ENCODE measurements at places on chromosomes 12 and 14. TPM values are rescaled to one million over a fixed set of nuclear protein-coding genes. Genes with fewer than 3 reads are reported as not detected.

The ANO2 gene
- total RNA-seq, result 2.6 TPM

The PLA2G1B gene
- total RNA-seq, result not detected

The TOMM20L gene
- total RNA-seq, result not detected

DNA sequence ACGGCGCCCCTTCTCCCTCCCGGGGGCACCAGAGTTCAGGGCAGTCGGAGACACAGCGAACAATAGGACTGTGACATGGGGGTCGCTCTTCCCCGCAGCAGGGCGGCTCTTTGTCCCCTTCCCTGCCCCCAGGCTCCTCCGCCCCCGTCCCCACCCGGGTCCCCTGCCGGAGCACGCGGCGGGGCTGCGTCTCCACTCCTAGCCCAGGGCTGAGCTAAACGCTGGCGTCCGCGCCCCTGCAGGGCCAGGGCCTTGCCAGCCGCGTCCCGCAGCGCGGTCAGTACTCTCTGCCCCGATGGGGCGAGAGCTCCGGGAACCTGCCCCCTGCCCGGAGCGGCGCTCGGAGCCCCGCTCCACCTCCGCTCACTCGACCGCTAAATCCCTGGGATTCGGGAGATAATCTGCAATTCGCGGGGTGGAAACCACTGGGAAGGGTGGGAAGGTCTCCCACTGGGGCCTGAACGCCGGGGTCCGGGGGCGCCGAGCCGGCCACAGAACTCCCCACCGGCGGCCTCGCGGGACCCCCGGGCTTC is 825 bp upstream of the CCDC85C start:
- DNase-seq, result no peak

GRCh38 chr12:46692606-46693005 is 133.2 kb downstream of the SLC38A4 start:
- DNase-seq, result no peak

- peak; percentile 66 for DNase-seq
These were observed 64.2 kb downstream of the DIO3 start for GRCh38 chr14:101625336-101626097.

GRCh38 chr14:71703477-71703876 is 228.8 kb upstream of the RGS6 start:
- no peak for DNase-seq

DNA sequence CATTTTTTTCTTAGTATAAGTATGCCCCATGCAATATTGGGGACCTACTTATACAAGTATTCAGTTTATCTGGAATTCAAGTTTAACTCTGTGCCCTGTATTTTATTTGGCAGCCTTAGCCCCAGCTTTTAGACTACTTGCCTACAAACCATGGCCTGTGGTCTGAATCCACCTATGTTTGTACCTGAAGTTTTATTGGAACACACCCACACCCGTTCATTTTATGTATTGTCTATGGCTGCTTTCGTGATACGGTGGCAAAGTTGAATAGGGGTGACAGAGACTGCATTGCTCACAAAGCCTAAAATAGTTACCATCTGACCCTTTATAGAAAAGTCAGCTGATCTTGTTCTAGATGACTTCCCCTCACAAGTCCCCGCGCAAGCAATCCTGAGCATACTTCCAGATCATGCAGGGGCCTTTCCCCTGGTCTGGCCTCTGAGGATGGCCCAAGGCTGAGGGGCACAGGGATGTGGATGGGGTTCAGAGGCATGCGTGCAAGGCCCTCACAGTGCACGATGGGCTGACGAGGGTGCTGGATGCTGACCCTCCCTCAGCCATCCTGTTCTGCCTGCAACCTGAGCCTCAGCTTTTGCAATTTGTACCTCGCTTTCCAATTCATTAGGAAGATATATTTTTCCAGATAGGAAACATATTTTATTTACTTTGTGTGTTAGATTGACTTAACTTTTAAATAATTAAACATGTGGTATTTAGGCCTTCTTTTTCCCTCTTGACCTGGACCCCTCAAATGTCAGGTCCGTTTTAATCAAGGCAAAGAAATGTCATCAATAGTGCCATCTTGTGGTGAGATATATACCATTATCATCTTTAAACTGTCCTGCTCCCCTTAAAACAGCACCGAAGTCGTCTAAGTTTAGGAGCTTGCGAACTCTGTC is 527.3 kb upstream of the CCDC196 start:
- DNase-seq, result no peak

GRCh38 chr14:104865631-104866441 is 768 bp downstream of the CEP170B start:
- DNase-seq, result peak; percentile 94

- no peak for DNase-seq
These were observed 233.3 kb downstream of the CACNA1C start for GRCh38 chr12:2286047-2286446.

DNA sequence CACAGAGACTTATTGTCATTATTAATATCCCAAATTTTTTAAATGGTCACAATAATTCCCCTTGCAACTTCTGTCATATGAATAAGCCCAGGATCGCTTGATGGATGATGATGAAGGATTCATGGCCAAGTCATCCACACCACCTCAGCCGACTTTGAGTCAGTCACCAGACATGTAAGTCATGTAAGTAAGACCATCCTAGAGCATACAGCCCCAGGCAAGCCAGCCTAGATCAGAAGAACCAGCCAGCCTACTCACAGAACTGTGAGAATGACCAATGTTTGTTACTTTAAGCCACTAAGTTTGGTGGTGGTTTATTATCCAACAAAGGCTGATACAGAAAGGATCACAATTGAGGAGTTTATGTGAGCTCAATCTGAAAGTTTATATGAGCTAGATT is 341.8 kb downstream of the NRXN3 start:
- no peak for DNase-seq

DNA sequence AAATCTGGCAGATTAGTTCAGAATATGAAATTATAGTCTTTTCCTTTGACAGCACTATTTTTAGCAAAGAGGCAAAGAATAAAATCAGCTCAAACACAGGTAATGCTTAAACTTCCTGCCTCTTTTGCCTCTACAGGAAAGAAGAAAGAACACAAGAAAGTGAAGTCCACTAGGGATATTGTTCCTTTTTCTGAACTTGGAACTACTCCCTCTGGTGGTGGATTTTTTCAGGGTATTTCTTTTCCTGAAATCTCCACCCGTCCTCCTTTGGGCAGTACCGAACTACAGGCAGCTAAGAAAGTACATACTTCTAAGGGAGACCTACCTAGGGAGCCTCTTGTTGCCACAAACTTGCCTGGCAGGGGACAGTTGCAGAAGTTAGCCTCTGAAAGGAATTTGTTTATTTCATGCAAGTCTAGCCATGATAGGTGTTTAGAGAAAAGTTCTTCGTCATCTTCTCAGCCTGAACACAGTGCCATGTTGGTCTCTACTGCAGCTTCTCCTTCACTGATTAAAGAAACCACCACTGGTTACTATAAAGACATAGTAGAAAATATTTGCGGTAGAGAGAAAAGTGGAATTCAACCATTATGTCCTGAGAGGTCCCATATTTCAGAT is 17.4 kb downstream of the TMPO start:
- DNase-seq, result no peak

DNA sequence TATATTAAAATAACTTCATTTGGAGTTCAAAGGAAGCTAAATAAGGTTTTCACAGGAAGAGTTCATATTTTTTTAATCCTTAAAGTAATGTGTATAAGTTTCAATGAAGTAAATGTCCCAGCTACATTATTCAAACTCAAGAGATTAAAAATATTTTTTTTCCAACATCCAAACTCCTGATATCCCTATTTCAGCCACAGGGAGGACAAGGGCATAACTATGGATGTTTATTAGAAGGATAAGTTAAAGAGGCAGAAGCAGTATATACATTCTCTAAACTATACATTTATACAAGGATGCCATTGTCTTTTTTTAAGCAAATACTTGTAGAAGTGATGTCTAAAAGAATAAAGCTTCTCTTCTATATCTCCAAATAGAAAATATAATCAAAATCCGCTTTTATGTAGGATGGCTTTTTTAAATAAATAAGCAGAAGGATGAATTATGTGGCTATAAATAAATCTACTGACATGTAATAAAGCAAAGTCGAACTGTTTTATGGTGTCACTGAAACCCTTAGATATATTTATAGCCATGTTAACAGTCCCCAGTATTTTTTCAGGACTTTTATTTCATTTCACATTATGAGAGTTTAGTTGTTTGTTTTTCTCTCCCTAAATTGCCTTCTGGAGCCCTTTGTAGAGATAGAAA is 936.5 kb downstream of the DIO2 start:
- no peak for DNase-seq

Data from lower leg skin (tissue), 4 donors.